Pancreas (tissue), 10 donors: ENCODE measurements at places on chromosomes 12 and 14. TPM values are rescaled to one million over a fixed set of nuclear protein-coding genes. Genes with fewer than 3 reads are reported as not detected.

Gene PAX9
- total RNA-seq = 0.09 TPM

Gene KRT83
- not detected for total RNA-seq

Gene ADAMTS20
- total RNA-seq = not detected

Gene TAS2R30
- 1.7 TPM for total RNA-seq

Gene CDK17
- 8.6 TPM for total RNA-seq

Gene MNAT1
- 10.1 TPM for total RNA-seq

Gene PTPN6
- total RNA-seq = 13.7 TPM

Gene NFATC4
- 12.5 TPM for total RNA-seq

Gene TMEM229B
- total RNA-seq = 3.2 TPM

Gene P2RX2
- total RNA-seq = 0.09 TPM

Gene MUCL1
- not detected for total RNA-seq

Gene MFAP5
- total RNA-seq = 11.6 TPM

Gene RGS6
- 0.47 TPM for total RNA-seq

Gene KRT6C
- not detected for total RNA-seq

Gene NUAK1
- 2.6 TPM for total RNA-seq

Gene CEBPE
- not detected for total RNA-seq

Gene PDZRN4
- not detected for total RNA-seq

Gene NEUROD4
- not detected for total RNA-seq

Gene EPYC
- total RNA-seq = not detected

Gene CIDEB
- total RNA-seq = 11.3 TPM

Gene PPM1H
- 6.4 TPM for total RNA-seq

Gene SRRM4
- not detected for total RNA-seq

Gene OAS2
- 1.1 TPM for total RNA-seq

Gene GPR84
- 0.32 TPM for total RNA-seq

Gene GSKIP
- 8.7 TPM for total RNA-seq

Gene GALNT9
- 0.25 TPM for total RNA-seq

Gene C3AR1
- 8.9 TPM for total RNA-seq

Gene ERH
- 56.4 TPM for total RNA-seq

Gene WNT1
- not detected for total RNA-seq
